ENCODE measurements at places on chromosomes 12 and 14.

- no peak for DNase-seq
Observed at GRCh38 chr12:109513977-109514376, 36.5 kb downstream of the UBE3B start.

DNA sequence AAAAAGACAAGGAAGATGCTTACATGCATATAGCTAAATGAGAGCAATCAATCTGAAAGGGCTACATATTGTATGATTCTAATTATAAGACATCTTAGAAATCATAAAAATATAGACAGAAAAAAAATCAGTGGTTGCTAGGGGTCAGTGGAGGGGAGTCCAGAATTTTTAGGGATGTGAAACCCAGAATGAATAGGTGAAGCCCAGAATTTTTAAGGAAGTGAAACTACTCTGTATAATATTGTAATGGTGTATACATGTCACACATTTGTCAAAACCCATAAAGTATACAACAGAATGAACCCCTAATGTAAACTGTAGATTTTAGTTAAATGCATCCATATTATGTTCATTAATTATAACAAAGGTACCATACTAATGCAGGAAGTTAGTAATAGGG is 713.2 kb downstream of the FLRT2 start:
- no peak for DNase-seq

DNA sequence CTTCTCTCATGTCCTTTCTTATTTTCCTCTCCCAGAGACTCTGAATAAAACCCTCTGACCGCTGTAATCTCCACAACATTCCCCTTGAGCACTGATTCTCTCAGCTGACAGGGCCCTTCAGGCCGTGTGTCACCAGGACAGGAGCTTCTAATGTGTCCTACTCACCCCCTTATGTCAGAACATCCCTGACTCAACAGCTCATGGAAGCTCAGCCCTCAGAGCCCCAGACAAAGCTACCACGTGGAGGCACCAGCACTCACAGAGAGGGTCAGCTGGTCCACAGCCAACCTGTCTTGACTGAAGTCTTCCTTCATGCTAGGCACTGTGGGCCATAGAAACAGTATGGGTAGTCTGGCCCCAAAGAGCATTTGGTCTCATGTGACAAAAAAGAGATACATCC is 49.8 kb downstream of the SMUG1 start:
- DNase-seq = no peak

DNA sequence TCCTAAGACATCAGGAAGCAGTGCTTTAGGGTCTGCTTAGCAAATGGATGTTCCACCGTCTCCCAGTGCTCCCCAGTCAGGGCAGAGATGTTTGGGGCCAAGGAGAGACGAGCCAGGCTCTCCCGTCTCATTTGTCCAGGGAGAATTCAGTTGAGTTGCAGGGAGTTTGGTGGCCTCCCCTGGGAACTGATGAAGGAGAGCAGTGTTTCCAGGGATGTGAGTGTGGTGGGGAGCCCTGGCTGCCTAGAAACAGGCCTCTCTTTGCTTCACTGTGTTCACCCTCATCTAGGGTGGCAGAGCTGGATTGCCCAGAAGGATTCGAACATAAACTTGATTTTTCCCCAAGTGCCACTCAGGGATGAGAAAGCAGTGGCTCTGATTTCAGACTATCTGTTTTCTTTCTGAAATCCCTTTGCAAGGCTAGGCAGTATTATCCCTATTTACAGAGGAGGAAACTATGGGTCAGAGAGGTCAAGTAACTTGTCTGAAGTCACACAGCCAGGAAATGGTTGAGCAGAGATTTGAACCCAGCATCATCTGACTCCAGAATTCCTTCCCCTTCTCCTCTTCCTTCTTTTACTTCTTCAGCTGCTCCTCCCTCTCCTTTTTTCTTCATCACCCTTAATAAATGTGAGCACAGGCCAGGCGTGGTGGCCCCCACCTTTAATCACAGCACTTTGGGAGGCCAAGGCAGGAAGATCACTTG is 6.6 kb downstream of the TPCN1 start:
- DNase-seq = no peak

- DNase-seq = no peak
Observed at GRCh38 chr12:52151153-52151836, 40.5 kb downstream of the KRT80 start.

DNA sequence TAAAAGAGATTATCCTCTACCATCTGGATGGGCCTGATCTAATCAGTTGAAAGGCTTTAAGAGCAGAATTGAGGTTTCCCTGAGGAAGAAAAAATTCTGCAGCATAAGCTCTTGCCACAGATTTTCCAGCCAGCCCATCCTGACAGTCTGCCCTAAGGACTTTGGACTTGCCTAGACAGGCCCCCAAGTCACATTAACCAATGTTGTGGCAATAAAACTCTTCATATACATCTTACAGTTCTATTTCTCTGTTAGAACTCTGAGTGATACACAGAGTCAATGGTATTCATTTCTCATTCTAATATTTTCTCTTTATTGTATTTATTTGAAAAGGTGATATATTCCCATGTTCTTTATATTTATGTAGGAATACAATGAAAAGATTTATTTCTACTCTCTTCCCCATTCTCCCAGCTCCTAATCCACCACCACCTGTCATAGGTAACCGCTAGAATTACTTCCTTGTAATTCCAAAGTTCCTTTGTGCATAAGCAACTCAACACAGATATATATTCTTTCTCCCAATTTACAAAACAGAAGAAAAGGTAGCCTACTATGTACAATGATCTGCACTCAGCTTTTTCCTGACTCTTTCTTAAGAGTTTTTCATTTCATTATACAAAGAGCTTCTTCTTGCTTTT is 182.1 kb downstream of the CAPZA3 start:
- no peak for DNase-seq
